ENCODE measurements at places on chromosomes 3 and 15.

GRCh38 chr3:193132241-193132640, 108.8 kb upstream of the PLAAT1 start:
- DNase-seq = no peak

GRCh38 chr3:39705351-39705900, 104.0 kb upstream of the MYRIP start:
- DNase-seq = no peak

DNA sequence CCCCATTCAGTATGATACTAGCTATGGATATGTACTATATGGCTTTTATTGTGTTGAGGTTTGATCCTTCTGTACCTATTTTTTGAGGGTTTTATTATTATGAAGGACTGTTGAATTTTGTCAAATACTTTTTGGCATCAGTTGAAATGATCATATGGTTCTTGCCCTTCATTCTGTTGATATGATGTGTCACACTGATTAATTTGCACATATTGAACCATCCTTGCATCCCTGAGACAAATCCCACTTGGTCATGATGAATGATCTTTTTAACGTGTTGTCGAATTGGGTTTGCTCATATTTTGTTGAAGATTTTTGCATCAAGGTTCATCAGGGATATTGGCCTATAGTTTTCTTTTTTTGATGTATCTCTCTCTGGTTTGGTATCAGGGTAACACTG, 61.0 kb downstream of the RASA2 start:
- DNase-seq = no peak

- no peak for DNase-seq
These were observed 94.5 kb downstream of the CHCHD6 start for GRCh38 chr3:126798521-126798920.

DNA sequence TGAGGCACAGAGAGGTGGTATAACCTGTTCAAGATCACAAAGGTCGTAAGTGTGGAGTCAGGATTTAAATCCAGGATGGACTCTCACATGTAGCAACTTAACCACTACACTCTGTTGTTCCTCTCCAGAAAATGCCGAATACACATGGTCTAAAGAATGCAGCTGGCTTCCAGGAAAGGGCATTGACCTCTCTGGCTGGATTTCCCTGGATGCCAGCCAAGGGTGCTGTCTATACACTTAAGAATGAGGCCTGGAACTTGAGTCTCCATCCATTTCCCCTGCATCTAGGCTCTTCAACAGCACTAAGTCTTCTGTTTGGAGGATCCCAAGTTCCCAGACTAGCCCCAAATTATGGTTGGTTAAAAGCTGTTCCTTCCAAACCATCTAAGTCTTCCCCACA, 60.5 kb downstream of the CERS3 start:
- no peak for DNase-seq

DNA sequence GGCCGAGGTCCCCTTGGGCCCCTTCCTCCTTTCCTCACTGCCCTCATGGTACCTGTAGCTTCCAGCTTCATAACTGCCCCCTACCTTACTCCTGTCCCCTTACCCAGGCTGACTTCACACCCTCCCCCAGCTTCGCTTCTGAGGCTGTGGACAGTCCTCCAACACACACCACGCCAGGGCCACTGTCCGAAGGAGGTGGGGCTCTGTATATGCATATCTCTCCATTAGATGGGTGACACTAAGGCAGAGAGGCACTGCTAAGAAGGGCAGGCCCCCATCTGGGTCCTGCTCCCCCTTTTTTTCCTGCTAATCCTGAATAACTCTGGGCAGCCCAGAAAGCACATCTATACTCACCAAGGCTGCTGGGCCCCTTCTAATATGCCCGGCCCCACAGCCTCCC, 1.0 kb upstream of the COL7A1 start:
- no peak for DNase-seq

DNA sequence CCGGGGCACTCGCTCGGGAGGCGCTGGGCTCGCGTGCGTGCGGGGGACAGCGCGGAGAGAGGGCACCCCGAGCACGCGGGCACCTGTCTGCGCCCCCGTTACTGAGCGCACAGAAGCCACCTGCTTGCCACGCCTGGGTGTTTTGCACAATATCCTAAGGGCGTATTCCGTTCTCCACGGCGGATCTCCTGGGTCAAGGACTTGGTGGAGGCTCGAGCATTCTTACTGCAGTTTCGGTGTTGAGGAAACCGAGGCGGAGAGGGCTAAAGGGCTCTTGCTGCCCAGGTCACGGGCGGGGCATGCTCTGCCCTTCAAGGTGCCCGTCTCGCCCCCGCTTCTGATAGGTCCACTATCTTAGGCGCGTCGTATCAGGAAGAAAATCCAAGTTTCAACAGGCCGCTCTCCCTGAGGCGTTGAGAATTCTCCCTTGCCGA, 526 bp downstream of the GPD1L start:
- no peak for DNase-seq

- peak; percentile 70 for DNase-seq
These were observed 9.3 kb upstream of the NR2E3 start for GRCh38 chr15:71800835-71801745.

DNA sequence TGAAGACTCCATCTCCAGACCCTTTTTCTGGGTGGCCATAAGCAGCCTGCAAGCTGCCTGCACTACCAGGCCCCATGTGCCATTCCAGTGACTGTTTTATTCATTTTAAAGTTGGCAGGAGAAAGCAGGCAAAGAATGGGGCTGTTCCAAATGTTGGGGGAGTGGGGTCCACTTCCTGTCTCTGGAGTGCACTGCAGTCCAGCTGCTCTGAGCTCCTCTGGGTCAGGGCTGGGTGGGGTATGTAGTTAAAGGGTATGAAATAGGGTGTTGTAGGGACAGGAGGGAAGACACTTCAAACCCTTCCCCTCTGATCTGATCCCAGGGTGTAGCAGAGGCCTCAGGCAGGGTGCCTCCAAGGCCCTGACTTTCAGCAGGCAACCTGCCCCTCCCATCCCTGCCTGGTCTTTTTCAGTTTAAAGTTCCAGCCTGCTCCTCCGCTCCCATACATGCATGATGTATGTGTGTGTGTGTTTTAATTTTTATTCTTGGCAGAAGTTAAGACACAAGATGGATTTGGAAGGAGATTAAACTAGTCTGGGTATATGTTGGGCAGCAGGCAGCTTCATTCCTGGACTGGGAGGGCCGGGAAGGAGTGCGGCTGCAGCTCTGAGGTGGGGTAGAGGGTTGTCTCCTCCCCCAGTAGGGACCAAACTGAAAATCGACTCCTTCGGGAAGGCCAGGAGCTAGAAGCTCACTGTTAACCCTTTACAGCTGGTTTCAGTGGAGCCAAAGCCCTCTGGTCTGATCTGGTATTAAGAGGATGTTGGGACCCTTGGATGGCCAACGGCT, 17.3 kb downstream of the BOC start:
- no peak for DNase-seq

GRCh38 chr3:185717121-185717520, 107.7 kb downstream of the IGF2BP2 start:
- DNase-seq = no peak

GRCh38 chr3:188241072-188241471, 87.1 kb downstream of the LPP start:
- no peak for DNase-seq

GRCh38 chr15:41961595-41962202, 10.7 kb downstream of the EHD4 start:
- no peak for DNase-seq

DNA sequence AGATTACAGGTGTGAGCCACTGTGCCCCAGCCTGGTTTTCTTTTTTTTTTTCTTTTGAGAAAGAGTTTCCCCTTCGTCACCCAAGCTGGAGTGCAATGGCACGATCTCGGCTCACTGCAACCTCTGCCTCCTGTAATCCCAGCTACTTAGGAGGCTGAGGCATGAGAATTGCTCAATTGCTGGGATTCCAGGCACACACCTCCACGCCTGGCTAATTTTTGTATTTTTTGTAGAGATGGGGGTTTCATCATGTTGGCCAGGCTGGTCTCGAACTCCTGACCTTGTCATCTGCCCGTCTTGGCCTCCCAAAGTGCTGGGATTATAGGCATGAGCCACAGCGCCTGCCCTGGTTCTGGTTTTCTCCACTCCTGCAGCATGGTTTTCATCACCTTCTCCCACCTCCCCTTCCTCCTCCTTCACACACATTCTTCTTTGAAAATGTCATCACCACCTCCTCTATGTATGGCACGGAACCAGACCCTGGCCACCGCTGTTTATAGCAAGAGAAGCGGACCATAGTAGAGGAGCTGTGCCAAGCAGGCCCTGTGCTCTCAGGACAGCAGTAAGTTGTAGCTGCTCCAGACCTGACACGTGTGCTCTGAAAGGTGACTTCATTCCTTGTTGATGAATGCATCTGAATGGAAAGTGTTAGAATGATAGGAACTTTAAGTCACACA, 14.6 kb upstream of the AHSG start:
- DNase-seq = no peak

Data from GM13977 (cell line).